Naive thymus-derived CD8-positive, alpha-beta T cell (primary cell): ENCODE measurements at places on chromosomes 2 and 18.

GRCh38 chr18:48649231-48649630, 110.4 kb downstream of the CTIF start:
- no peak for DNase-seq

DNA sequence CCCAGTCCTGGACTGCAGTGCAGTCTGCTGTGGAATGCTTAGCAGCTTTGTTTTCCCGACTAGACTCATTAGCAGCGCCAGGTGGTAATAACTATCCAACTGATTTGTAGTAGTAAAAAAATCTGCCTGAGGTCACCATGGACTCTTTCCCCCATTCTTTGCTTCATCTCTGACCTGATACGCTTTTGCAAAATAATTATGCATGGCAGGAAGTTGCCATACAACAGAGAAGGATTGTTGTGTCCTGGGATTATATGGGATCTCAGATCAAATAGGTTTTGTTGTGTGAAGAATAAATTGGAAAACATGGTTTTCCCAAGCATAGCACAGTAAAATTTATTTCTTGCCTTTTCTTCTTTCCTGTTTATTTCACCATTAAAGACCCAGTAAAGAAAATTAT, 72.4 kb upstream of the ATP5MC3 start:
- no peak for DNase-seq

GRCh38 chr2:205471776-205472175, 210.5 kb upstream of the NRP2 start:
- DNase-seq: no peak

DNA sequence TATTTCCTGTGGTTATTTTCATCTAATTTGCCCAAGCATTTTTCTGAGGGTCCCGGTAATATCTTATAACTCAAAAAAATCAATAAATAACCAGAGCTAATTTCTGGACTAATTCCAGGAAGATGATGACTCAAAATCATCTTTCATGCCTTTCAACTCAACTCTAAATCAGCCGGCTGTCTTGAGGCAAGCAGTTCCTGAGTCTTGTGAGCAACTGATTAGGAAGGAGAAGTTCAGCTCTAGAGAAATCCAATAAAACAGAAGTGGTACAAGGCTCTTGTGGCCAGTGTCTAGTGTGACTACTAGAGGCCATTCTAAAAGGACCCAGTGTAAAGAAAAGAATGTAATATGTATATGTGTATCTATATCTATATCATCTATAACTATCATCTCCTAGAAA, 890.4 kb downstream of the TRIB2 start:
- no peak for DNase-seq

GRCh38 chr18:55219823-55220222, 260.6 kb upstream of the CCDC68 start:
- no peak for DNase-seq

DNA sequence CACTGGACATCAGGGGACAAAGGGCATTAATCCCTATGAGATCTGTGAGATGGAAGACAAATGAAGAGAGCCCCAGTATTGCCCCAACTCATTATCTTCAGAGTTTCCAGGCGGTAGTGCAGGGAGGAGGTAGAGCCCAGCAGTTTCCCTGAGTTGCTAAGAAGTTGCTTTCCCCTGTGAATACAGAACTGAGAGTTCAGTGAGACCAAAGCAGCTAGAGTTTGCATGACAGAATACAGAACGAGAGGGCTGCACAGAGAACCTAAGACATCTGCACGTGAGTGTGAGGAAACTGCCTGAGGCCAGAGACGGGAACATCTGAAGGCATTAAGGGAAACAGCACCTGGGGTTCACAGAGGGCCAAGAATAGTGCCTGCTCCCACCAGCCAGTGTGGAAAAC, 18.1 kb upstream of the PGAP1 start:
- DNase-seq: no peak

DNA sequence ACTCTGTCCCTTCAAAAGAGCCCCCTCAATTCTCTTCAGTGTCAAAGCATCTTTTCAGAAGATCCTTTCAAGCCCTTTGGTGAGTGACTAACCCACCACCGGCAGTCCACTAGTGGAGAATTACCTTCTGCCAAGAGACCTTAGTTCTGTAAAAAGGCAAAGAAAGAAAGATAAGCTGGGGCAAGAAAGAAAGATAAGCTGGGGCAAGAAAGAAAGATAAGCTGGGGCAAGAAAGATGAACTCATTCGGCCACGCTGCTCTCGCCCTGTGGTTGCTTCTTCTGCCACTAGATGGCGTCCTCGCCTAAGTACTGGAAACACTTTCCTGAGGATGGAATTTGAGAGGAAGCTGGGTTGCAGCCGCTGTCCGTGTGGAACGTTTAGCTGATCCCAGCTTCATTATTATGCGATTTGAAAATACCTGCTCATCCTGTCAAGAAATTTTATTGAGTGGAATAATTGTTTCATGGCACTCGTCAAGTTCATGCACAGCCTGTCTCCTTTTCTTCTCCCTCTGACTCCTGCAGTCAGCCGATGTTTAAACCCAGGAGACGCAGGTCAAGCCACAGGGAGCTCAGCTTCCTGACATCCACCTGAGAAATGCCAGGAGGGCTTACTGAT, 17.3 kb upstream of the ANXA4 start:
- DNase-seq: peak; percentile 69

DNA sequence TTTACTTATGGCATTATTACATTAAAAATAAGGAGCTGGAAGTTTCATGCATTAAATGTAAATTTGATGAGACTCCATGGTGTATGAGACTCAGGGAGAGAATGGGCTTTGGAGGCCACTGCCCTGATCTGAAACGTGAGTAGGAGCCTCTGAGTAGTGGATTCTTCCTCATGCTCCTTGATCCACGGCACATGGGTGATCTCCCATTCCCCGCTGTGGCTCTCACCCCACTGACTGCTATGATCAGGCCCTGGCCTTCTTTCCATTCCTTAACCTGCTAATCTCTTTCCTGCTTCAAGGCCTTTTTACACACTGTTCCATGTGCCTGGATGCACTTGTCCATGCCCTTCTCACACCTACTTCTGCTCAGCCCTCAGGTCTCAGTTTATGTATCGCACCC, 68.4 kb downstream of the SMAD7 start:
- DNase-seq: no peak

DNA sequence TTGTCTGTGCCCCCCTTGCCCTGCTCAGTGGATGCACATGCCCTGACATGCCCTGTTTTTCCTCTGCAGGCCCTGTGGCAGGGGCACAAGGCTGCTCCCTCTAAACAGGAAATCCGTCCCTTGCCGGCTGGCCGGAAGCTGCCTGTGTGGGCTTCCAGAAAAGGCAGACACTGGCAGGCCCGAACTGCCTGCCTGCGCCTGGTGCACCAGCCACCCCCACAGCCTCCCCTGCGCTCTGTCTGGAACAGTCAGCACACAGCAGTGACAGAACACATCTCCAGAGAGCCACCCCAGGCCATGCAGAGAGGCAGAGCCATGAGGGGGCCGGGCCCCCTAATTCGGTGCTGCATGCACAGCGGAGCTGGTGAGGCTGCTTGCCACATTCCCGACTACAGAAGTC, 33.5 kb downstream of the LOXHD1 start:
- peak; percentile 13 for DNase-seq

DNA sequence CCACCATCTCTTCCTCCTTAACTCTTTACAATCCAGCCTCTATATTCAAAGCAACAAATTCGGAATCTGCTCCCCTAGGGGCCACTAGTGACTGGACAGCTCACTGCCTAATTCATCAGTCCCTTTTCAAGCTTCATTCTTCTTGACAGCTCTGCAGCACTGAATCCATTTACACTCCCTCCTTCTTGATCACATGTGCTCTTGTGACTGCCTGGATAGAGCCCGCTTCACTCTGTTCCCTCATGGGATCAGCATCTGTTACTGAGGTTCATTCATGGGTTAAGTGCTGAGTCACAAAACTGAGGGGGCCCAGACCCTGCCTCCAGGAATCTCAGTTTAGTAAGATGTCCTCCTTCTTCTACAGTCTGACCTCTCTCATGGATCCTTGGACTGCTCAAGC, 81.5 kb downstream of the CYRIA start:
- no peak for DNase-seq

DNA sequence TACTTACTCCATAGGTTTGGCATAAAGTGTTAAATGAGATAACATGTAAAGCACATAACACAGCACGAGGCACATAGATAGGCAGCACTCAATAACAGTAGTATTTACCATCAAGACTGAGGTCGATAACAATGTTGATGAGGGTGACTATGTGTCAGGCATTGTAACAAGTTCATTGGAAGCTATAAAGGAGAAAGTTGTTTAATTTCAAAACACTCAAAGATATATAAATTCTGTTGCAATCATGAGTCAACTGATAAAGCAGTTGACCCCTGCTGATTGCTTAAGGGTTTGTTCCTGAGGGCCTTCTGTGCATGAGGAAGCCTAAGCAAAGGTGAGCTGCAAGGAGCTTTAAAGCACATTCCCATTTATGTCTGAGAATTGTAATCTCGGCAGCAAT, 760.5 kb downstream of the SATB2 start:
- no peak for DNase-seq

DNA sequence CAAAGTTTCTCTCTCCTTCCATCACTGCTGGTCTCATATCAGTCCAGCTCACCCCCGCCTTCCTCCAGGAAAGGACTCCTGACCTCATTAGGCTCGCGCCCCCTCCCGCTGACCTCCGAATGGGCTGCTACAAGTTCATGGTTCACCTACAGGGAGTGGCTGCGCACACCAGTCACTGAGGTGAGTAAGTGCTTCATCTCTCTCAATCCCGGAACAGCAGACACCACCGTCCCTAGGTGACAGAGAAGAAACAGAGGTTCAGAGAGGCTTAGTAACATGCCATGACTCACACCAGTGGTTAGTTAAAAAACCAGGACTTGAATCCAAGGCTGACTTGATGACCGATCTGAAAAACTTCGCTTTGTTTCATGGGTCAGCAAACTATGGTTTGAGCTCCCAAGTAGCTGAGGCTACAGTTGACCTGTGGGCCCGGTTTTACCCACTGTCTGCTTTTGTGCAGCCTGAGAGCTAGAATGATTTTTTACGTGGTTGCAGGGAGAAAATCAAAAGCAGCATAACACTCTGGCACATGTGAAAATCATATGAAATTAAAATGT, 42.0 kb downstream of the ZFP36L2 start:
- no peak for DNase-seq

GRCh38 chr2:124339709-124340108, 314.6 kb downstream of the CNTNAP5 start:
- no peak for DNase-seq

DNA sequence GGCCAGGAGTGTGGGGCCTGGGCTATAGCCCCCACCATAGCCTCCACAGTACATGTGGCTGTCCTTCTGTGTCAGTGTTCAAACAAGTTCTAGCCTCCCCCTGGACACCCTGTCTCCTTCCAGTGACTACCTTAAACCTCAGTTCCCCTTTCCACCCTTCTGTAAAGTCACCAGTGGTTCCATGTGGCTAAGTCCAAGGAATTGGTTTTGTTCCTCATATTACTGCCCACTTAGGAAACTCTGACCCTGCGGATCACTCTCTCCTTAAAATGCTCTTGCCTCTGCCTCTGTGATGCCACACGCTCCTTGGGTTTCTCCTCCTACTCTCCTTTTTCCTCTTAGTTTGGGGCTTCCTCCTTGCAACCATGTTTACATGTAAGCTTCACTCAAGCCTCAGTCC, 27.8 kb upstream of the REL start:
- DNase-seq: no peak

DNA sequence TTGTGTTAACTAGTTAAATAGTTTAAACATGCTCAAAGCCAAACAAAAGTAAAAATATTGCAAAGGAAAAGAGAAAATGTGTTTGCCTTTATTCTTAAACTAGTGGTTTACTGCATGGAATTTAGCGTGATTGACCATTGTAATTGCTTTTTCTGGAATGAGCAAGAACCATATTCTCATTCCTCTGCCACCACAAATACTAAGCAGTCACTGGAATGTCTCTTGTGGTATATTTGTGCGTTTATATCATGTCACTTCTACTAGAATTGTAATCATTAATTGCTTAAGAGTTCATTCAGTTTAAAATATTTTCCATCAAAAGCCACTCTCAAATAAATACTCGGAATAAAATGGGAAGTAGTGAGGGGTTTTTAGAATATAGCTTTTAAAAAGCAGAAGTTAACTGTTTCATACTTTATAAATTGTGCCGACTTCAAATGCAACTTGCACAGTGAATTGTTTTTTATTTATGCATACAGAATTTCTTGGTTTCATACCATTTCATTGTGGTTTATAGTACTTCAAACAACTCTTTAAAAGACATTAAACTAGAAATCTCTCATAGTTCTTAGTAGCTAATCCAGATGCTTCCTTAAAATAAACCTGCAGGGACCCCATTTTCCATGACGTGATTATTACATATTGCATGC, 288.1 kb downstream of the EPHA4 start:
- DNase-seq: no peak

DNA sequence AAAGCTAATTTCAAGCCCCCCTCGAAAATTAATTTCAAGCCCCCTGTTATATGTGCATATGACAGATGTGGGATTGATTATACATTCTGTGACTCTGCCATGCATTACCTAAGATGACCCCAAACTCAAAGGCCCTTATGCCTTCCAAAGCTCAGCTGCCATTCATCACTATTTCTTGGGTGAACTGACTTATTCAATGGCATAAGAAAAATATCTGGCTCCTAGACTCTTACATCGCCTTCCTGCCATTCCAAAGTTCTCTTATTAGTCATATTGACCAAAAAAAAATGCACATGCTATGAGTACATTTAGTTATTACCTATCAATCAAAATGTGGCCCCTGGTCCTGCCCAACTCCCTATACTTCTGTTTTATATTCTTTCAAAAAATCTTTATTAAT, 291.8 kb upstream of the CHAC2 start:
- no peak for DNase-seq

- no peak for DNase-seq
Measured at GRCh38 chr18:9824474-9824832, 61.3 kb upstream of the TXNDC2 start.

- no peak for DNase-seq
Measured at GRCh38 chr2:46347648-46348280, 50.6 kb downstream of the EPAS1 start.

- DNase-seq: no peak
Measured at GRCh38 chr2:49616800-49617199, 462.5 kb upstream of the FSHR start.

- DNase-seq: no peak
Measured at GRCh38 chr2:172013396-172013795, 13.6 kb downstream of the METAP1D start.

DNA sequence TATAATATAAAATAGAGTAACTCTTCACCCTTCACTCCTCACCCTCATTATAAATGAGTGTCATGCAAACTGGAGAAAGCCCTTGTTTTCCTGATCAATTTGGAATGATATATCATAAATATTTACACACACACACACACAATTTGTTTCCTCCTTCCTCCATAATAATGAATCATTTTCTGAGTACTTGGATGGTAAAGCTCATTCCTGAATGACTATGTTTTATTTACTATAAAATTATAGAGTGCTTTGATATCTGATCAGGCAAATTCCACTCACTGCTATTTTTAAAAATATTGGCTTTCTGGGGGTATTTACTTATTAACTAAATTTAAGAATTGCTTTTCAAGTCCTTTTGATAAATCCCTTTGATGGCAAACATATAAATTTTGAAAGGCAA, 1125.5 kb upstream of the CNTNAP5 start:
- no peak for DNase-seq

GRCh38 chr2:10574911-10575310, 114.9 kb downstream of the NOL10 start:
- DNase-seq: no peak
